Hepatocyte (in vitro differentiated cells): ENCODE measurements at places on chromosomes 1 and 21. TPM values are rescaled to one million over a fixed set of nuclear protein-coding genes. Genes with fewer than 3 reads are reported as not detected.

DNA sequence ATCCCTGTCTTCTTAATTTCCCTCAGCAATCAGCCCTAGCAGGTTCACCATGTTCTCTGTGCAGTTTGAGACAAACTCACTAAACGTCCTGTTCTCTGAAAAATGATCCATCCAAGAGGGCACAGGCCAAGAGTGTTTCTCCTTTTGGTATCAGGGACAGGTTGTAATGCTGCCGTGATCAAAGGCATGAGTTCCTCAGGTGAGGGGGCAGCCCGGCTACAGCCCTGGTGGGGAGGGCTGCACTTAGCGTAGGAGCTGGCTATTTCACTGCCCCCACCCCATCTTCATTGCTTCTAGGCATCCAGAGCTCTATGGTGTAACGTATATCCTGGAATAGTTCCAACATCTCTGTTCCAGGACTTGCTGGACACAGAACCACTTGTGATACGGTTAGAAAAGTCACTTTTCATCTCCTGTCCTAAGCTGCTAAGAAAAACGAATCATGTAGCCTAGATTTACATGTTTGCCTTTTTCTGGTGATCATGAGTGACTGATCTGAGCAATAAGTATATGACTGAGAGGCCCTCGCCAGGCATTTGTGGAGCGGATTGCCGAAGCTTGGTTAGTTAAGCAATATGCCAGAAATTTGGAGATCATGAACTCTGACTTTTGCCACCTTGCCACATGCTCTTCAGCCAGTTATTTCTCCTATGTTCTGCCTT lies 41.1 kb upstream of the SRP9 start:
- no peak overlapping the region for H3K4me3 ChIP-seq
- peak overlapping the region; percentile 56 for H3K27ac ChIP-seq
- H3K4me1 ChIP-seq, result peaks cover 22% of the 10 kb centered on the region

GRCh38 chr1:61202854-61203598 lies 120.7 kb downstream of the NFIA start:
- H3K27me3 ChIP-seq, result no peaks in the 10 kb centered on the region
- no peaks in the 10 kb centered on the region for H3K36me3 ChIP-seq
- H3K4me3 ChIP-seq, result no peak overlapping the region
- H3K4me1 ChIP-seq, result peaks cover 4% of the 10 kb centered on the region

GRCh38 chr1:159921700-159922504 lies 3.4 kb downstream of the TAGLN2 start:
- H3K4me1 ChIP-seq, result peaks cover 28% of the 10 kb centered on the region
- DNase-seq, result no peak
- H3K36me3 ChIP-seq, result no peaks in the 10 kb centered on the region
- H3K4me3 ChIP-seq, result no peak overlapping the region

DNA sequence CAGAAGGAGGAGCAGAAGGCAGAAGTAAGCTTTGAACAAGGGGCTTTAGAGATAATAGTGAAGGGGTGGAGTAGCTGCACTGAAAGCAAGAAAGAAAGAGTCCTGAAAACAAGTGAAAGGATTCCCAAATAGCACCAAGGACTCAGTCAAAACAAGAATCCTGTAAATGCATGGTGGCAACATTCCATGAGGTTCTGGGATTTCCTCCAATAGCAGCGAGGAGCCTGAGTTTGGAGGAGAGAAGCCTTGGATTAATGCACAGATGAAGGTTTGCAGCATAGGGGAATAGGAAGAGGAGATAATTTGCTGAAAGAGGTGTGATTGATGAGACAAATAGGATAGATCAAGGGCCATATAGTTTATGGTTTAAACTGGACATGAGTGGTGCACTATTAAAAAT lies 10.9 kb downstream of the KRTAP22-2 start:
- no peak for DNase-seq
- no peak overlapping the region for H3K27ac ChIP-seq
- no peaks in the 10 kb centered on the region for H3K36me3 ChIP-seq
- H3K4me1 ChIP-seq, result no peaks in the 10 kb centered on the region

GRCh38 chr1:36068866-36069265 lies 15.0 kb upstream of the TEKT2 start:
- DNase-seq, result no peak
- no peaks in the 10 kb centered on the region for H3K4me1 ChIP-seq
- H3K27me3 ChIP-seq, result no peaks in the 10 kb centered on the region
- H3K4me3 ChIP-seq, result no peak overlapping the region
- H3K36me3 ChIP-seq, result no peaks in the 10 kb centered on the region

- peak overlapping the region; percentile 97 for H3K27ac ChIP-seq
- H3K4me1 ChIP-seq, result peaks cover 26% of the 10 kb centered on the region
- H3K36me3 ChIP-seq, result no peaks in the 10 kb centered on the region
- peak; percentile 64 for DNase-seq
These were observed 112.4 kb downstream of the DAB1 start for GRCh38 chr1:57311411-57311810.

DNA sequence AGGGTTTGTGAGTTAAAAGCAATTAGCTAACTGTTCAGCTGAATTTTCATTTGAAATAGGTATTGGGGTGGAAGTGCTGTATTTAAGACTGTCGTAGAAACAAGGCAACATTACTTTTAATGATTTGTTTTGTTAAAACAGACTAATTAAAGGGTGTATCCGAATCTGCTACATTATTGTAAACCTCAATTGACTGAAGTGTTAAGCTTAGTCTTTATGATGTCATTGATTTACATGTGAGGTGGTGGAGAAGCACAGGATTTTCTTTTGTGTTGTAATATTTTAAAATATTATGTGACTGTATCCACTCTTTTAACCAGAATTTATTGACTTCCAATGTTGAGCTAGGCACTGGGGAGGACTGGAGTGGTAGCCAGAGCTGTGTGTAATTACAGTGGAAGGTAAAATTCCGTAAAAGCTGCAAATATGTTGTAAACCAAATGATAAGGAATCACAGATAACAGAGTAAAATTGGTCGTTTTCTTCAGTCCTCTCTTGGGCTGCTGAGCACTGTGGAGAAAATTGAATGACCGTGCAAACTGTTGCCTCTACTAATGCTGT lies 1.6 kb downstream of the HOOK1 start:
- H3K4me3 ChIP-seq, result peak overlapping the region; percentile 63
- H3K27me3 ChIP-seq, result no peaks in the 10 kb centered on the region
- H3K27ac ChIP-seq, result no peak overlapping the region
- peaks cover 8% of the 10 kb centered on the region for H3K4me1 ChIP-seq
- no peak for DNase-seq
- H3K36me3 ChIP-seq, result no peaks in the 10 kb centered on the region

DNA sequence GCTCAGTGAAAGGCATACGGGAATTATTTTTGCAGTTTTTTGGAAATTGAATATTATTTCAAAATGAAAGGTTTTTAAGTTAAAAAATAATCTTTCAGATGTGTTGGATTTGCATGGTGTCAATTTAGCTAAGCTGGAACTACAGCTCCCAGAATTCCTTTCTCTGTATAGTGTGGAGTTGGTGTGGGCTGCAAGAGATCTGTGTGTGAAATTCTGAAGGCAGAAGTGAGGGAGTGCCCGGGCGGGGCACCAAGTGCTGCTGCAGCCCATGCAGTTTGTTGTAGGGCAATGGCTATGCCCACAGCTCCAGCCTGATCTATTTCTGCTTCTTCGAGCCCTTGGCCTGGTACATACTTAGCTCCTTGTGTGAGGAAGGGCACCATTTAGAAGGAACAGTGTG lies 60.5 kb upstream of the CSF1 start:
- no peak overlapping the region for H3K4me3 ChIP-seq
- no peaks in the 10 kb centered on the region for H3K4me1 ChIP-seq
- H3K36me3 ChIP-seq, result no peaks in the 10 kb centered on the region
- H3K27me3 ChIP-seq, result no peaks in the 10 kb centered on the region

GRCh38 chr1:153293851-153294250 lies 18.9 kb downstream of the PGLYRP3 start:
- no peak overlapping the region for H3K4me3 ChIP-seq
- H3K27me3 ChIP-seq, result no peaks in the 10 kb centered on the region
- H3K27ac ChIP-seq, result no peak overlapping the region
- H3K36me3 ChIP-seq, result no peaks in the 10 kb centered on the region

DNA sequence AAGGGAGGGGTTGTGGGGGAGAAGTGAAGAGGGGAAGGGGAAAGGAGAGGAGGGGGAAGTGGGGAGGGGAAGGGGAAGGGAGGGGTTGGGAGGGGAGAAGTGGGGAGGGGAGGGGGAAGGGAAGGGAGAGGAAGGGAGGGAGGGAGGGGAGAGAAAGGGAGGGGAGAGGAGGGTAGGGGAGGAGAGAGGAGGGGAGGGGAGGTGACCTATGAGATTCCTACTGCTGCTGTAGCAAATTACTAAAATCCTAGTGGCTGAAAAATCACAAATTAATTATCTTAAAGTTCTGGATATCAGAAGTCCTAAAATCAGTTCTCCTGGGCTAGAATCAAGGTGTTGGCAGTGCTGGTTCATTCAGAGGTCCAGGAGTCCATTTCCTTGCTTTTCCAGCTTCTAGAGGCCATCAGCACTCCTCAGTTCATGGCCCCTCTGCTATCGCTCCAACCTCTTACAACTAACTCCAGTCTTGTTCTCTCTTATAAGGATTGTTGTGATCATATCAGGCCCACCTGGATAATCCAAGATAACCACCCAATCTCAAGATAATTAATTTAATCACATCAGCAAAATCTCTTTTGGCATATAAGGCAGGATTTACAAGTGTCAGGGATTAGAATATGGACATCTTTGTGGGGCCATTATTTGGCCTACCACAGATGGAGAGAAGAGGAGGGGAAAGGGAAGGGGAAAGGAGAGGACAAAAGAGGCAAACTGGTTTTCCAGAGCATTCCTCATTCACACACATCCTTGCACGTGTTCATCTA lies 30.4 kb upstream of the KANK4 start:
- no peak overlapping the region for H3K4me3 ChIP-seq
- H3K4me1 ChIP-seq, result no peaks in the 10 kb centered on the region
- H3K27ac ChIP-seq, result no peak overlapping the region
- H3K36me3 ChIP-seq, result no peaks in the 10 kb centered on the region
- no peaks in the 10 kb centered on the region for H3K27me3 ChIP-seq
- DNase-seq, result no peak

- H3K27ac ChIP-seq, result no peak overlapping the region
- H3K4me3 ChIP-seq, result no peak overlapping the region
- no peak for DNase-seq
- H3K4me1 ChIP-seq, result no peaks in the 10 kb centered on the region
These were observed 5.4 kb downstream of the CNTN2 start for GRCh38 chr1:205048382-205048781.

DNA sequence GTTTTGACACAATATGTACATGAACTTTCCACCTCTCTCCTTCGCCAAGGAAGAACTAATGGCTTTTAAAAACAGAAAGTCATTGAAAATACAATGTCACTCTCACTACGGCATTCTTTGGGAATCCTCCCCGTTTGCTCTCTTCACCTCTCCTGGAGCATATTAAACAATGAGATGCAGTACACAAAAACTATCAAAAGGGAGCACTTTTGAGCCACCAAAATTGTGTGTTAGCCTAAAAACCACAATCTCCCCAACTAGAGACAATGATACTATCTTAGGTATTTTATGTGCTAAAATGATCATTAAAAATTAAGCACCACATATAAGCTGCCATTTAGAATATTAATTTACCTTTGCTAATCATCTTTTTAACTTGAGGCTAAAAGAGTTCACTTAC lies 425.5 kb downstream of the KCTD3 start:
- no peak overlapping the region for H3K4me3 ChIP-seq
- no peak overlapping the region for H3K27ac ChIP-seq
- DNase-seq, result no peak
- H3K27me3 ChIP-seq, result no peaks in the 10 kb centered on the region
- no peaks in the 10 kb centered on the region for H3K36me3 ChIP-seq

DNA sequence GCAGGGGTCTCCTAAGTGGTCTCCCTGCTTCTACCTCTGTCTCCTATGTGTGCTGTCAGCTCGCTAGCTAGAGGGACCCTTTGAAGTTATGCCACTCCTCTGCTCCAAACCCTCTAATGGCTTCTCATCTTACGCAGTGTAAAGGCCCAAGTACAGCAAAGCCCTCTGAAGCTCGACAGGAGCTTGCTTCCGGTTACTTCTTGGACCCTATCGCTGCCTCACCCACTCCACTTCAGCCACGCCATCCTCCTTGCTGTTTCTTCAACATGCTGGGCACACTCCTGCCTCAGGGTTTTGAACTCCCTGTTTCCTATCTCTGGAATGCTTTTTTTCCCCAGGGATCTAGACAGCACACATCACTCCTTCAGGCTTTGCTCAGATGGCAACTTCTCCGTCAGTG lies 102.3 kb upstream of the F3 start:
- DNase-seq, result no peak
- H3K27ac ChIP-seq, result peak overlapping the region; percentile 74
- no peaks in the 10 kb centered on the region for H3K27me3 ChIP-seq
- no peaks in the 10 kb centered on the region for H3K36me3 ChIP-seq
- no peak overlapping the region for H3K4me3 ChIP-seq

DNA sequence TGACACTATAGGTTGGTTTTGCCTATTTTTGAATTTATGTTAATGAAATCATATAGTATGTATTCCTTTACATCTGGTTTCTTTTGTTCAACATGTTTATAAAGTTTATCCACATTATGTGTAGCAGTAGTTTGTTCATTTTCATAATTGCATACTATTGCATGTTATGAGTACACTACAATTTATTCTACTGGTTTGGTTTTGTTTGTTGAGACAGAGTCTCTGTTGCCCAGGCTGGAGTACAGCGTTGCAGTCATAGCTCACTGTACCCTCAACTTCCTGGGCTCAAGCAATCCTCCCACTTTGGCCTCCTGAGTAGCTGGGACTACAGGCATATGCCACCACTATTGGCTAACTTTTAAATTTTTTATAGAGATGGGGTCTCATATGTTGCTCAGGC lies 21.0 kb downstream of the RAD54L start:
- no peak overlapping the region for H3K4me3 ChIP-seq
- no peak for DNase-seq
- H3K36me3 ChIP-seq, result peaks cover 3% of the 10 kb centered on the region
- H3K27me3 ChIP-seq, result no peaks in the 10 kb centered on the region
- H3K27ac ChIP-seq, result no peak overlapping the region

- H3K27ac ChIP-seq, result no peak overlapping the region
- no peaks in the 10 kb centered on the region for H3K27me3 ChIP-seq
- DNase-seq, result peak; percentile 94
- H3K36me3 ChIP-seq, result no peaks in the 10 kb centered on the region
- H3K4me3 ChIP-seq, result no peak overlapping the region
These were observed 26.5 kb downstream of the DMRTB1 start for GRCh38 chr1:53485478-53486394.

GRCh38 chr1:234827656-234828055 lies 217.7 kb upstream of the IRF2BP2 start:
- no peaks in the 10 kb centered on the region for H3K4me1 ChIP-seq
- no peaks in the 10 kb centered on the region for H3K27me3 ChIP-seq
- no peaks in the 10 kb centered on the region for H3K36me3 ChIP-seq
- H3K4me3 ChIP-seq, result no peak overlapping the region

GRCh38 chr1:19289244-19289643 lies 674 bp upstream of the AKR7A3 start:
- no peaks in the 10 kb centered on the region for H3K4me1 ChIP-seq
- no peaks in the 10 kb centered on the region for H3K36me3 ChIP-seq
- no peaks in the 10 kb centered on the region for H3K27me3 ChIP-seq
- H3K27ac ChIP-seq, result no peak overlapping the region

- DNase-seq, result no peak
- H3K27ac ChIP-seq, result no peak overlapping the region
- H3K36me3 ChIP-seq, result no peaks in the 10 kb centered on the region
- no peak overlapping the region for H3K4me3 ChIP-seq
These were observed 54.8 kb upstream of the MUTYH start for GRCh38 chr1:45395051-45395450.

GRCh38 chr1:174938281-174939007 lies 61.3 kb upstream of the CACYBP start:
- no peak for DNase-seq
- peaks cover 9% of the 10 kb centered on the region for H3K4me1 ChIP-seq
- no peak overlapping the region for H3K4me3 ChIP-seq
- H3K36me3 ChIP-seq, result no peaks in the 10 kb centered on the region
- no peaks in the 10 kb centered on the region for H3K27me3 ChIP-seq

The DNAJC28 gene
- total RNA-seq, result 3.8 and 5.8 TPM in 2 replicates

The ADAM30 gene
- total RNA-seq, result not detected in 2 replicates

The C1QTNF12 gene
- total RNA-seq, result 3.8 and 4.1 TPM in 2 replicates

The TMEM51 gene
- total RNA-seq, result 23.7 and 24.0 TPM in 2 replicates

The CD52 gene
- total RNA-seq, result 1.2 and 8.1 TPM in 2 replicates

The SPRR1A gene
- total RNA-seq, result not detected in 2 replicates

The FCGR1A gene
- 0.07 and 0.24 TPM in 2 replicates for total RNA-seq
